Activated CD4-positive, CD25-positive, alpha-beta regulatory T cell treated with anti-CD3 and anti-CD28 coated beads, Interleukin-2, amount 50 U/mL, for 72 hours (primary cell): ENCODE measurements at places on chromosomes 11 and 22.

DNA sequence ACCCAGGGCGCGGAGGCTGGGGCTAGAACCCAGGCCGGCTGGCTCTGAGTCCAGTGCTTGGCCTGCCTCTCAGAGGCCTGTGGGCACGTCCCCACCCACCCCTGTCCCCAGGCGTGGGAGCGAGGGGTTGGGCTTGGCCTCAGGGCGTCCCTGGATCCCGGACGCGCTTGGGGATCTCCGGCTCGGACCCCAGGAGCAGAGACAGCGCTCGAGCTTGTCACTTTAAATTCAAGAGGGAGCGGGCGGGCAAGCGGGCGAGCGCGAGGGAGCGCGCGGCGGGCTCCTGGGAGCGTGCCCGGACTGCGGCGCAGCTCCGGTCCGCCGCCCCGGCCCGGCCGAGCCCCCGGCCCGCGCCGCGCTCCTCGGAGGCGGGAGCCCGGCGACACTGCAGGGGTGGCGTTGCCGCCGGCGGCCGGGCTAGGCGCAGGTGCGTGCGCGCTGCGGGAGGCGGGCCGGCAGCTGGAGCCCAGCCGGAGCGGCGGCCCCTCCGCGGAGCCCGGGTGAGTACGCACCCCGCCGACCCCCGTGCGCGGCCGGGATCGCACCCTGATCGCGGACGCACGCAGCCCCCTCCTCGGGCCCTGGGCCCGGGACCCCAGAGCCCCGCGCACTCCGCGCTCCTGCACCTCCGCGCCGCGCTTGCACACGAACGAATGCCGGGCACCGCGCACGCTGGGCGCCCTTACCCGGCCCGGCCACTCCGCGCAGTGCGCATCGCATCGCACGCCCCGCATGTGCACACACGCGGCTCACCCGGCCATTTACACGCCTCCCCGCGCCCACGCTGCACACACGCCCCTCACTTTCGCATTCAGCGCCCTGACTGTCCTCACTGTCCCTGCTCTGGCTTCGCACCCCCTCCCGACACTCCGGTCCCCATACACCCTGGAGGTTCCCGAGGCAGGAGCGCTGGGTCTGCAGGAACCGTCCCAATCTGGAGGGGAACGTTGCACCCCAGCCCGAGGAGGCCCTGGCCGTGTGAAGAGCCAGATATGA lies at the start of gene SYT12:
TSS of gene SYT12 (plus strand) at position 174 of the 996 bp plus-strand sequence. CDS start 7,011 bp downstream, outside the sequence.
- DNase-seq = no peak

GRCh38 chr11:133403900-133404299 lies 128.4 kb downstream of the OPCML start:
- no peak for DNase-seq

DNA sequence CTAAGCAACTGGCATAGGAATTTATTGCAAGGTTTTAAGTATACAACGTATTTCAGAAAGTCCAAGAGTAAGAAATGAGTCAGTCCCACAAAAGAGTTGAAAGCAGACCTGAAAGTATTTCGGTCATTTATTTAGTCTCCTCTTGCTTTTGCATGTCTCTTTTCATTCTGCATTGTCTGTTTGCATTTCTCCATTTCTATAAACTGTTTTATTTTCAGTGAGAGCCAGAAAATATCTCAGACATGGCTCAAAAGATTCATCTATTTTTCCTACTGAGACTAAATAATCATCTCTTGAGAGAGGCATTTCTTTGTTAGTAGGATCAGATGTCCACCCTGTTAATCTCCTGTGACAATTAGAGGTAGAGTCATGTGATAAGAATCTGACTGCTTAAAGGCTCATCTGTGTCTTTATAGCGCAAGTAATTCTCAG lies 219.1 kb upstream of the CCDC179 start:
- DNase-seq = no peak

- DNase-seq = no peak
Observed at GRCh38 chr11:62985041-62985750, 429 bp upstream of the SLC22A6 start.

DNA sequence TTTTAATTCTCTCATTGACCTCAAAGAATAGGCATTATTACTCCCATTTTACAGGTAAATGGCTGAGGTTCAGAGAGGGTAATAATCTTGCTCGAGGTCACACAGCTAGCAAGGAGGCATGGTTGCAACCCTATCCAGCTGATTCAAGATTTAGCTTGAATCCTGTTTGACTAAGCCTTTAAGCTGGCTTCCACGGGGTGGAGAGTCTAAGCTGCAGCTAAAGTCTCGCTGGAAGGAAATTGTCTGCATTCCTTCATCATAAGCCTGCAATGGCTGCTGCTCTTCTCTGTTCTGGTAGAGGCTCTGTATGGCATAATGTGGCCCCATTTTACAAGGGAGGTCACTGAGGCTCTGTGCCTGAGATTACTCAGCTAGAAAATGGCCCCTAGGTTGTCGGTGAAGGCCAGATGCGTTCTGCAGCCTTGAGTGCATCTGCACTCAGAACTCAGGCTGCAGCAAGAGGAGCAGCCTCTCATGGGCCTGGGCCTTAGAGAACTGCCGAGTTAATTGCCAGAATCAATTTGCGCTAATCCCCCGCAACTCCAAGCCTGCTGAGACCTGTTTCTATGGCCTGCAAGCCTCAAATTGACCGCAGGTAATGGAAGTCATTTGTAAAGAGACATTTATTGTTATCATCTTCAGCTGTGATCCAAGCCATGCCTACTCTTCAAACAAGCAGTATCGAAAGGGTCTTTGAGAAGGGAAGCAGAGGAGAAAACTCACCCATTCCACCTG lies 44.1 kb upstream of the SEZ6L start:
- DNase-seq = no peak

- no peak for DNase-seq
Observed at GRCh38 chr11:112523477-112523876, 262.8 kb upstream of the PLET1 start.

DNA sequence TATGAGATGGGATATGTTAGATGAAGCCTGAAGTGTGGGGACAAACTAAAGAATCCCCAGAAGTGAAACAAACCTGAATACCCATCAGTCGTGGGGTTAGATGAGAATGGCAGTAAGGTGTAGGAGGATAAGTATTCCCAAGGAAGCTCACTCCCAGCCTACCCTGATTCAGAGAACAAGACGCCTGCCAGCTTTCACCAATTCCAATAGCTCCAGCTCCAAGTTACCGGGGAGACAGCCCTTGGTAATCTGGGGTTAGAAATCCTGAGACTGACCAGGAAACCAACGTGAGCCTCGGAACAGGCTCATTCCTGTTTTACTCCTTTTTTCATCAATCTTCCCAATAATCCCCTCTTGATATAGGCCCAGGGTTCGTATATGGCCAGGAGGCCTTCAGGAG lies 46.5 kb downstream of the RPL27A start:
- DNase-seq = no peak

GRCh38 chr11:102313238-102313940 lies 3.9 kb upstream of the BIRC3 start:
- no peak for DNase-seq

GRCh38 chr11:47148903-47149531 lies 27.7 kb downstream of the ARFGAP2 start:
- no peak for DNase-seq

DNA sequence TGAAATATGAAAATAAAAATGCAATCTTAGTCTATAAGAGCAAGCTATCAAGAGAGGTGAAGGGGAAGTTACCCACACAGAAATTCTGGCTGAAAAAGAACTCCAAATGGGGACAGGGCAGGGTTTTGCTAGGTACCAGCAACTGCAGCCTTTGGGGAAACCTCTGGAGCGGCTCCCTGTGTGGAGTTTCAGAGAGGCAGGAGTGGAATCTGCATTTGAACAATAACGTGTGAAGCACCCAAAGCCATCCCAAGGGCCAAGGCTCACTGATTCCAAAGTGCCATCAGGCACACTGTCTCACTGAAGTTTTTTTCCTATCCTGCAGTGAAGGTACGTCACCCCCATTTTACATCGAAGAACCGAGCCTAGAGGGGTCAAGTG lies 87.8 kb downstream of the KCNC1 start:
- DNase-seq = no peak

DNA sequence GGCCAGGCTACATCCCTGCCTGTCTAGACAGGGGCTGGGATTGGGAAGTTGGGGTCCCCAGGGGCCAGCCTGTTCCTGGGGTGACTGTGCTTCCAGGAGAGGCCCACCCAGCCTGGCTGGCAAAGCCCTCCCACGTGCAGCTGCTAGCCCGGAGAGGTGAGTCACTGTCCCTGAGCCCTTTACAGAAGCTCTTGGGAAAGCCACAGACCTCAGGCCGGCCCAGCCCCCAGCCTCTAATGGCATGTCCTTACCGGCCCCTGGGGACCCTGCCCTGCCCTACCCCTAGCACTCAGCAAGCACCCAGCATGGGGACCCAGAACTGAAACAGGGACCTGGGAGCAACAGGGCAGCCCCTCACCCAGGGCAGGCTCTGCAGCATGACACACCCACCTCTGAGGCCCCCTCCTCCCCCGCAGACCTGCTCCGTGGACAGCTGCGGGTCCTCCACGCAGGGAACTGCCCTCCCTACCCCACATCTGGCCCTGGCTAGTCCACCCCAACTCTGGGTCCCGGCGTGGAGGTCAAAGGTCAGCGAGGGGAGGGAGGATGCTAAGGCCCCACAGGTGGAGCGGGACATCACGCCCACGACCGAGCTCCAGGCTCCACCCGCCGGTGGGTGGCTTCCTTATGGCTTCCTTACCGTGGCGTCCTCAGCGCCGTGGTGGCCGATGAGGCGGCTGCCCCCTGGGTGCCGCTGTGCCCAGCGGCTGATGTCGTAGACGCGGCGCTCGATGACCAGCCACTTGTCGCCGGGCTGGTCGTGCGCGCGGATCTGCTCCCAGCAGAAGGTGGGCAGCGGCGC lies 615 bp downstream of the FADS3 start:
- peak; percentile 52 for DNase-seq

DNA sequence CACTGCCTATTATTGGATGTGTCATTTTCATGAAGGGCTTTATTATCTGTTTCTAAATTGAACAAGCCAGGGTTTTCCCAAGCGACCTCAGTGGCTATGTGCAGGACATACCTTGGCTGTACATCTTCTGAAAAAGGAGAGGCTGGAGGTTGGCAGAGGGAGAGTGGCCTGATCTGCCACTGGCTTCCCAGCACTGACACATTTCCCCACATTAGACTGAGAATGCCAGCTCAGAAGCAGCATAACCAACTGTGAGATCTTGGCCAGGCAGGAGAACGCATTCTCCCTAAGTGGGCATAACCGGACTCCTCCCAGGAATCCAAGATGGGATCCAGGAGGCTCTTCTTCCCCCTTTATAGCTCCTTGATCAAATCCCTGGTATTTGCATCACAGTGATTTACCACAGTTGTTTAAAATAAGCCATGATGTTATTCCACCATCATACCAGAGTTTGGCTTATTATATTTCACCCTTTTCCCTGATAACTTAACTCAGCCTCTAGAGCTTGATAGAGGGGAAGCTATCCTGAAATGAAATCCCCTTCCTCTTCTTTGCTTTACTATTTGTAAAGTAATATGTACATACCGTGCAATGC lies 33.8 kb downstream of the AMOTL1 start:
- no peak for DNase-seq

DNA sequence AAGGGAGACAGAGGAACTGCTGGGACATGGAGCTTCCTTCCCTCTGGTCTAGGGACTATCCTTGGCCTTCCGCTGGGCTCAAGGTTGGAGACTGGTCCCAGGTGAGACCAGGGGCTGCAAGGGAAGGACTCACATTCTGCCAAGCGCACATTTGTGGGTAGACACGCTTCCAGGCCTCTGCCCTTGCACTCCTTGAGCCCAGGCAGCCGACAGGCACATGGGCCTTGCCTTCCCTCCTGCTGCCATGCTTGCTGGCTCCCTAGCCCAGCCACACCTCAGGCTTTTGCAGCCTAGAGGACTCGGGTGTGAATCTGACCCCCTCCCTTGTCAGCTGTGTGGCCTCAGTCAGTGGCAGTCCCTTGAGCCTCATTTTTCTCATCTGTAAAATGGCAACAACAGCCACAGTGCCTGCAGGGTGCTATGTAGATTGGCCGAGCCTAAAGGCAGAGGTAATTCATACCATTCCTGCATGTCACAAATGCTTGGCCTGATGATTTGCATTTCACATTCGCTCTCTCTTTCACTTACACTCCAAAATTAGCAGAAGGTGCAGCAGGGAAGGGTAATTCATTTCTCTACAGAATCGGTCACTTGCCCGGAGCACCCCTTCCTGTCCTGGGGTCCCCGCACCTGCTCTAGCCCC lies 57.6 kb upstream of the NECTIN1 start:
- DNase-seq = no peak

DNA sequence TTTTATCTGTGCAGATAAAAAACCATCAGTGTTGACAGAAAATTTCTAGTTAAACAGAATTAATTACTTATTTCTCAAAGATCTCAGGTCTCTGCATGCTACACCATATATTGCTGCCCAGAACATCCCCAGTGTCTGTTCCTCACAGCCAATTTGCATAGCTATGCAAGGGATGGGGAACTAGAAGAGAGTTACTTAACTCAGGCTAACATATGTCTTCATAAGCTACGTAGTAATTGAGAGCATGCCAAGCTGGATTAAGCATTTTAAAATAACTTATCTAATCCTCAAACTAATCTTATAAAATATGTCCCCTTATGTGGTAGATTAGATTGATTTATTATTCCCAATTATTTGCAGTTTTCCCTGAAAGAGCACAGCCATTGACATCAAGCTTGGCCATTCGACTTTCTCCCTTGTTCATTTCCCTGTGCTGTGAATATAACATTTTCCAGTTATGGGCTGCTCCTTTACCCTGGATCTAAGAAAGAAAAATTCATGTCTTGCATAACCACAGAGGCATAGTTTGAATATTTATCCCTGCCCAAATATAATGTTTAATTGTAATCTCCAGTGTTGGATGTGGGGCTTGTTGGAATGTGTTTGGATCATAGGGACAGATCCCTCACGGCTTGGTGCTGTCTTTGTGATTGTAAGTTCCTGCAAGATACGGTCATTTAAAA lies 69.1 kb downstream of the C11orf87 start:
- DNase-seq = no peak

GRCh38 chr11:94968334-94968958 lies 4.9 kb downstream of the CWC15 start:
- no peak for DNase-seq

DNA sequence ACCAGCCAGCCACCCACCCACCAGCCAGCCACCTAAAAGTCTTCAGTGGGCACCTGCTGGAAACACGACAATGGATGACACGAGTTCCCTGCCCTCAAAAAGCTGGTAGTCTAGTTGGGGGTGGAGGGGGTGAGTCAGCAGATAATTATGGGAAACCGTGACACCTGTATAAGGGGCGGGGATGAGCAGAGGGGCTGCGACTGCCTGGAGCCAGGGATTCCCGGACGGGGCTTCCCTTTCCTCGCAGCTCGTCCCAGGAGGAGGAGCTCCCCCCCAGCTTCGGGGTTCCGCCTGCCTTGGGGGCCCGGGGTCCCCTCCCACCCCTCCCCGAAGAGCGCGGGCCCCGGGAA lies 2.3 kb upstream of the RTN4RL2 start:
- DNase-seq = no peak
